ENCODE measurements at places on chromosomes 12 and 14.

GRCh38 chr12:48004053-48004941 lies at the start of gene COL2A1:
Gene COL2A1 (minus strand): TSS chr12:48004476. CDS start chr12:48004321, 155 bp downstream.
- DNase-seq: no peak

DNA sequence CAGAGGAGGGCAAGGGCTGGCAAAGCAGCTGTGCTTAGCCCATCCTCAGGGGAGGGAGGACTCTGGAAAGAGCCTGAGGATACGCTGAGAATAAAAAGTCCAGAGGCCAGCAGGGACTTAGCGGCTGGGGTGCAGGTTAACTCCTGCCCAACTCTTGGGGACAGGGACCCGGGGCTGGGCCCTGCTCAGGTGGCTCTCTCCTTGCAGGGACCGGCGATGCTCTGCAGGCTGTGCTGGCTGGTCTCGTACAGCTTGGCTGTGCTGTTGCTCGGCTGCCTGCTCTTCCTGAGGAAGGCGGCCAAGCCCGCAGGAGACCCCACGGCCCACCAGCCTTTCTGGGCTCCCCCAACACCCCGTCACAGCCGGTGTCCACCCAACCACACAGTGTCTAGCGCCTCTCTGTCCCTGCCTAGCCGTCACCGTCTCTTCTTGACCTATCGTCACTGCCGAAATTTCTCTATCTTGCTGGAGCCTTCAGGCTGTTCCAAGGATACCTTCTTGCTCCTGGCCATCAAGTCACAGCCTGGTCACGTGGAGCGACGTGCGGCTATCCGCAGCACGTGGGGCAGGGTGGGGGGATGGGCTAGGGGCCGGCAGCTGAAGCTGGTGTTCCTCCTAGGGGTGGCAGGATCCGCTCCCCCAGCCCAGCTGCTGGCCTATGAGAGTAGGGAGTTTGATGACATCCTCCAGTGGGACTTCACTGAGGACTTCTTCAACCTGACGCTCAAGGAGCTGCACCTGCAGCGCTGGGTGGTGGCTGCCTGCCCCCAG lies 2.8 kb downstream of the B3GNT4 start:
- DNase-seq: no peak

- DNase-seq: no peak
Measured at GRCh38 chr12:102961466-102961855, 4.0 kb downstream of the ASCL1 start.

DNA sequence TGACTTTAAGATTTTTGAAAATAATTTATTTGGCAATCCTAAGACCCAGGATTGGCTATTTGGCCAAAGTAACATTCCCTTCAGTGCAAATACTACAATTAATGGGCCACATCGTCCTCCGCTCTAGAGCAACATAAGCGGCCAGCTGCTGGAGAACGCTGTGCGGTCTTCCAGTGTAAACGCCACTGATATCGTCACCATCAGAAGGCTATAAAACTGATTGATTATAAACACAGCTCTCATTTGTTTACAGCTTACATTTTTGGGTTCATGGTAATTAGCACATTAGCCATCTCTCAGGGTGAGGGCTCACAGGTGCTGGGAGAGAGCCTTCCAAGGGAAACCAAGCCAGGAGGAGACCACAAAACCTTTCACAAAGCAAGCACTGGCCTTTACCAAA lies 130.1 kb upstream of the BMP4 start:
- no peak for DNase-seq

DNA sequence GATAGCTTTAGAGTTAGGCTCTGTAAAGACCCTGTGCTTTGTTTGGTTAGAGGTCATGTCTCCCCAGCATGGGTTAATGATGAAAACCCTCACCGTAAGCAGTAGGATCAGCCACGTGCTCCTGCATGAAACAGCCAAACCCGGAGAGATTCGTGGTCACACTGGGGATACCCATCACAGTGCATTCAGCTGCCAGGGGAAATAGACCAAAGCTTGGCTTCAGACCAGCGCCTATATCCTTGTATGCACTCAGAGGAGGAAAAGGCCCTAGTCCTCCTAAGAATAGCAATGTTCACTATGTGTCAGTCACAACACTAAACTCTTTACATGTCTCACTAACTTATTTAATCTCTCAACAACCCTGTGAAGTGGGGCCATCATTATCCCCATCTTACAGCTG lies 16.3 kb downstream of the SPX start:
- DNase-seq: no peak

- DNase-seq: no peak
Measured at GRCh38 chr14:89485264-89485663, 68.2 kb upstream of the FOXN3 start.

DNA sequence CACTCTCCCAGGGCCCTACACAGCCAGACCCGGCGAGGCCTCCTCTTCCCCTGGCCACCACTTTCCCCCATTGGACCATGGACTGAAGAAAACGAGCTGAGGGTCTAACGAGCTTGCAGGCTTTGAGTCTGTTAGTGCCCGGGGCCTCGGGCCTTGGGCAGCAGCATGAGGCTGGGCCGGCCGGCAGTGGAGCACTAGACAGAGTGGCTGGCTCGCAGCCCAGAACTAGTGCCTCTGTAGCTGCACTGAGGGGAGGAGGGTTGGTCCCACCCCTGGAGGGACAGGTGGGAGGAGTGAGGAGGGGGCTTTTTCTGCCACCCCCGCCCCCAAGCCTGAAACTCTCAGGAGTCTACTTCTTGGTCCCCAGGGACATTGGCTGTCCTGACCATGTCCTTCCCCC lies 38.7 kb downstream of the SLC6A12 start:
- no peak for DNase-seq

DNA sequence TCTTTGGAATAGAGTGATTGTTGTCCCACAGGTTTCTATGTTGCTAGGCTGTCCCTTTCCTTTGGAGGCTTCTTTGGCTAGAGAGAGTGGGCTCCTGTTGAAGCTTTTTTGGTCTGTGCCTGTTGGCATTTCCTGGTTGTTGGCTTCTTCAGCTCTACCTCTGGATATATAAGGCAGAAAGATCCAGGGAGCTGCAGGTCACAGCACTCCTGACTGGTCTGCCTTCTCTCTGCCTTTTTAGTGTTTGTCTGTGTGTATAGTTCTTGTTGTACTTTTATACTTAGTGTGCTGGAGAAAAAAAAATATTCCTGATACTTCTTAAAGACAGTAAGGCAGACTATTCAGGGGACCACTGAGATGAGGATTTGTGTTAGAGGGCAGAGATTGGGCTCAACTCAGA lies 202.7 kb downstream of the FBXL14 start:
- no peak for DNase-seq

DNA sequence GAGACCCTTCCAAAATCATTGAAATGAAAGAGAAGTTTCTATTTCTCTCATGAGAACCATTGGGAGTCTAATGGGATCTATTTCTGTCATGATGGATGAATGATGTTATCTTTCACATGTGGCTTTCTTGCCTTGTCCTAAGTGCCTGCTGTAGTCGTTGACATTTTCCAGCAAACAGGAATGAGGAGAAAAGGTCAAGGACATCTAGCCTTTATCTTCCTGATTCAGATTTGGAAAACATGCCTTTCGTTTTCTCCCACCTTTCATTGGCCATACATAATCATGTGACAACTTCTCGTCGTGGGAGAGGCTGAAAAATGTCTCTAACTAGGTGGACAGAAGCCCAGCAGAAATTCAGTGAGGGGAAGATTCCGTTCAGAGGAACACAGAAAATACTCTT lies 94.5 kb downstream of the PCNX1 start:
- no peak for DNase-seq

GRCh38 chr12:49615725-49616124 lies 7.6 kb upstream of the PRPF40B start:
- no peak for DNase-seq

GRCh38 chr12:67152451-67152850 lies 116.7 kb upstream of the CAND1 start:
- no peak for DNase-seq

DNA sequence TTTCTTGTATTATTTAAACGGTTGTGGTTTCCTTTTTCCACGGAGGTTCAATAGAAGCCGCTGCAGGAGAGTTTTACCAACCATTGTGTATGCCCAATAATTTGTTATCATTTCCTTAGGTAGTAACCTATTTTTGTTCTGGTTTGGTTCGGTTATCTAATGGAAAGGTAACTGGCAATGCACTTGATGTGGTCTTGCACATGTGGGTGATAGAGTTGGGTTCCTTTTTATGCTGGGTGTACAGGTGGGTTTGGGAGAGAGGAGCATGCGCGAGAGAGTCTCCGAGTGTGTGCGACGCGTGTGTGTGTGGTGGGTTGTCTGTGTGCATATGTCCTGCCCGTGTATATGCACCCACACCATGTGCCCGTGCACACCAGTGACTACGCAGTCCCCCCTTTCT lies 102.7 kb upstream of the FKBP4 start:
- DNase-seq: no peak

GRCh38 chr12:41663598-41664265 lies 475.6 kb downstream of the PDZRN4 start:
- DNase-seq: no peak

GRCh38 chr14:30223966-30224365 lies 296.3 kb upstream of the PRKD1 start:
- no peak for DNase-seq

DNA sequence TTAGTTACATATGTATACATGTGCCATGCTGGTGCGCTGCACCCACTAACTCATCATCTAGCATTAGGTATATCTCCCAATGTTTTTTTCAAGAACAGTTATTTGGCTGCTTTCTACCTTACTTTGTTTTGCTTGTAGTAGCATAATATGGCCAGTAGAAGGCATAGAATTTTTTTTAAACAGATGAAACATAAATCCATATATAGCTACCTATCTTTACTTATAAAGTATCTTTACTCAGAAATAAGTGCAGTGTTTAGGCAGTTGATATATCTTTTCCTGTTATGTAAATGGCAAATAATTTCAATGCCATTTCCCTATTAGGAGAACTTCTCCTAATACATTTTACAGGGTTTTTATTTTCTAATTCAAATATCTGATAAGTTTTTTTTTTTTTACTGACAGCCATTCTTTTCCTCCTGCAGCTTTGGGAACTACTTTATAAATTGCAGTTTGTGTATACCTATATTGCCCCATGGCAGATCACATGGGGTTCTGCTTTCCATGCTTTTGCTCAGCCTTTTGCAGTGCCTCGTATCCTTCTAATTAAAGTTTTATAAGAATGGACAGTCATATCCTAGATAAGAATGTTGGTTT lies 143.1 kb downstream of the PCNX1 start:
- DNase-seq: no peak

- DNase-seq: no peak
Measured at GRCh38 chr12:97164936-97165335, 257.9 kb downstream of the NEDD1 start.

DNA sequence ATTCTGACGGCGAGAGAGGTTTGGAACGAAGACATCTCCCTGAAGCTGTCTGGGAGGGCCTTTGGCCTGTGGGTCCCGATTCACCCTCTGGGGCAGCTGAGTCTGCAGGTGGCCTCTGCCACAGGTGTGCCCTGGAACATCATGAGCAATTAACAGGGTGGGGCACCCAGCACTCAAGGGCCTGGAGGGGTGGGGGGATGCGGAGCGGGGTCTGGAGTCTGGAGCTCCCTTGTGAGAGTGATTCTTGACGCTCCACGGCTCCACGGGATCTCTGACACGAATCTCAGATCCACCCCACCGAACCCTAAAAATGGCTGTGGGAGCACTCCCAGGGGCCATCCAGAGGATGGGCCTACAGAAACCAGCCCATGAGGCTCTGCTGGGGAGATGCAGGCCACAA lies 8.3 kb downstream of the ITPK1 start:
- DNase-seq: no peak

GRCh38 chr12:45232146-45232755 lies 16.4 kb downstream of the ANO6 start:
- DNase-seq: no peak

- DNase-seq: no peak
Measured at GRCh38 chr14:59580911-59581310, 4.3 kb upstream of the CCDC175 start.

DNA sequence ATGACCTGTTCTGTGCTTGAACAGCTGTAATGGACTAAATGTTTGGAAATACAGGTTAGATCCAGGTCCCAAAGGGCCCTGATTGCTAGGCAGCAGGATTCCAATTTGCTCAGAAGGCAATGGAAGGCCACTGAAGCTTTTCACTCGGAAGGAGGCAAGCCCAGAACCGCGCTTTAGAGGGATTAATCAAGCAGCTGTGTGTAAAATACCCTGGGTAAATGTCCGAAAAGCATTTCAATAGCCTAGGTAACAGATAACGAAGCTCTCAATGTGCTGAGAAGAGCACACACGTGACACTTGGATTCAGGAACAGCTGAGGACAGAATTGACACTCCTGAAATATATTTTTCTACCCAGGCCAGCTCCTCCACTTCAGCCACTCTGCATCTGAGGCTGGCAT lies 436.1 kb downstream of the TMEM132D start:
- DNase-seq: no peak
